ENCODE measurements at places on chromosomes 16 and 17. TPM values are rescaled to one million over a fixed set of nuclear protein-coding genes. Genes with fewer than 3 reads are reported as not detected.
A peak's percentile ranks its signal among the peaks of the same experiment; 100 is the strongest.

DNA sequence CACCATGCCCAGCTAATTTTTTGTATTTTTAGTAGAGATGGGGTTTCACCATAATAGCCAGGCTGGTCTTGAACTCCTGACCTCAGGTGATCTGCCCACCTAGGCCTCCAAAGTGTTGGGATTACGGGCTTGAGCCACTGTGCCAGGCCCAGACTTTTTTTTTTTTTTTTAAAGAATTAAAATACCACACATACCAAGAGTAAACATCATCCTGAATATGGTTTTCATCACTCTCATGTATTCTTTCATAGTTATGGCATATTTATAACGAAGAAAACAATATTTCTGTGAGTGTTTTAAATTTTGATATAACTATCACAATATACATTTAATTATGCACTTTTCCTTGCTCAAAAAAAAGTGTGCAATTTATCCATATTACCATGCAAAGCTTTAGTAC is 48.2 kb downstream of the MARVELD3 start:
- H3K36me3 ChIP-seq = peaks cover 12% of the 10 kb centered on the region
- no peaks in the 10 kb centered on the region for H3K27me3 ChIP-seq
- H3K4me1 ChIP-seq = no peaks in the 10 kb centered on the region

DNA sequence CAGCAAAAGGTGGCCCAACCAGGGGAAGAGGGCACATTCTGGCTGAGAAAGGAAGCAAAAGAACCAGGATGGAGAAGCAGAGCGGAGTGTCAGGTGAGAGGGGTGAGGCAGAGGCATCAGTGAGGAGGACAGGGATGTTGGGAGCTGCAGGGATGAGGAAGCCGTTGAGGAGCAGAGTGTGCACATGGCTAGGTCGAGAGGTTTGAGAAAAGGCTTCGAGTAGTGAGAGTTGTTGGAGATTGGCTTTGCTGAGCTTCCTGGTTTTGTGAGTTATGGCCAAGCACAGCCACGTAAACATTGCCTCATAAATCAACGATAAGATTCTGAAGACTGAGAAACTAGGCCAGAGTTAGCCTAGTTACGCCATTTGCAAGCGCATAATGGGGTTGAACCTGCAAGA is 26.9 kb downstream of the DNAH2 start:
- no peaks in the 10 kb centered on the region for H3K27me3 ChIP-seq
- H3K27ac ChIP-seq = no peak overlapping the region

- H3K27ac ChIP-seq = no peak overlapping the region
- no peak overlapping the region for H3K4me3 ChIP-seq
- no peaks in the 10 kb centered on the region for H3K4me1 ChIP-seq
Observed at GRCh38 chr16:24070851-24071250, 185.3 kb upstream of the CACNG3 start.

DNA sequence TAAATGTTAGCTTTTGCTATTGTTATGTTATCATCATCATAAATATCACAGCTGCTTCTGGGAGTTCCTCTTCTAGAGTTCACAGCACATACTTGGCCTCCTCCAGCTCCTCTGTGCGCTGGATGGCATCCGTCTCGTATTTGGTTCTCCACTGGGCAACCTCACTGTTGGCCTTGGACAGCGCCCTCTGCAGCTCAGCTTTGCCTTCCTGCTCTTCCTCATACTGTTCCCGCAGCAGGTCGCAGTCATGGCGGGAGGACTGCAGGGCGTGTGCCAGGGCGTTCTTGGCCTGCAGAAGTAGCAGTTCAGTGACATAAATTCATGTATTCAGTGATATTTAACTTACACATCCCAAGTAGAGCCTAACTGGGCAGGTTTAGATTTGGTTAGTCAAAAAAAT is 23.4 kb downstream of the MYH8 start:
- H3K4me3 ChIP-seq = no peak overlapping the region
- H3K4me1 ChIP-seq = no peaks in the 10 kb centered on the region
- no peak for DNase-seq
- H3K27ac ChIP-seq = no peak overlapping the region
- no peaks in the 10 kb centered on the region for H3K36me3 ChIP-seq
- H3K27me3 ChIP-seq = no peaks in the 10 kb centered on the region

Gene IL4R
- 115 TPM for total RNA-seq

DNA sequence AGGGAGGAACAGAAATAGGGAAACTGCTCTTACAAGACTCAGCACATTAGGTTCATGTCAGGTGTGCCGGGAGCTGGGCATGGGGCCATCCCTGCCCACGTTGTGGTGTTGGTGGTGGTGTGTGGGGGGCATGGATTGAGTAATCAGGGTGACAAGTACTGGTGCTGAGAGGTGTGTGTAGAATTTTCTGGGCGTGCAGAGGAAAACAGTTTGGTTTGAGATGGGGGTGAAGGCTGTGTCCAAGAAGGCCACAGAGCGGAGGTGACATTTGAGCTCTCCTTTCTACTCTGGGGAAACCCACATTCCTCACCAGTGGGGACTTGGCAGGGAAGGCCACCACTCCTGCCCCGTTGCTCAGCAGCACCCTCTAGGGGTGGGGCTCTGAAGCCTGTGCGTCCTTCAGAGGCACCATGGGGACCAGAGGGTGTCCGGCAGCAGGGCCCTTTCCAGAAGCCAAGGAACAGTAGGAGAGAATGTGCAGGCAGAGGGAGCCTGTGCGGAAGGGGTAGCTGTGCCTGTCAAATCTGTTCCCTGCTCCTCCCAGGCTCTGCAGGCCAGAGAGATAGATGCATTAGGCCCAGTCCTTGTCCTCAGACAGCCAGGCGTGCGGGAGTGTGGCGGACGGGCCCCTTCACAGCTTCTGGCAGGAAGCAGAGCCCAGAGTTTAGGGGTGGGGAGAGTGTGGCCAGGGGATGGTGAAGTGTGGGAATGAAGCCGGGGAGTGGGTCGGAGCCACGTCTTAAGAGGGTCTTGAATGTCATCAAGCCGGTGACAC is 48.7 kb upstream of the GSE1 start:
- H3K27ac ChIP-seq = peak overlapping the region; percentile 84
- no peak for DNase-seq
- H3K36me3 ChIP-seq = no peaks in the 10 kb centered on the region
- H3K4me1 ChIP-seq = peaks cover 61% of the 10 kb centered on the region
- H3K27me3 ChIP-seq = no peaks in the 10 kb centered on the region
- no peak overlapping the region for H3K4me3 ChIP-seq

Gene HS3ST3B1
- 5.3 TPM for total RNA-seq

Gene KRTAP3-2
- not detected for total RNA-seq

GRCh38 chr16:79047337-79047736 is 553.2 kb downstream of the MAF start:
- no peak for DNase-seq
- no peak overlapping the region for H3K27ac ChIP-seq
- no peaks in the 10 kb centered on the region for H3K27me3 ChIP-seq
- H3K4me3 ChIP-seq = no peak overlapping the region

Measured in kidney (tissue), 22 donors.